ENCODE measurements at places on chromosomes 13 and 19.
A peak's percentile ranks its signal among the peaks of the same experiment; 100 is the strongest.

DNA sequence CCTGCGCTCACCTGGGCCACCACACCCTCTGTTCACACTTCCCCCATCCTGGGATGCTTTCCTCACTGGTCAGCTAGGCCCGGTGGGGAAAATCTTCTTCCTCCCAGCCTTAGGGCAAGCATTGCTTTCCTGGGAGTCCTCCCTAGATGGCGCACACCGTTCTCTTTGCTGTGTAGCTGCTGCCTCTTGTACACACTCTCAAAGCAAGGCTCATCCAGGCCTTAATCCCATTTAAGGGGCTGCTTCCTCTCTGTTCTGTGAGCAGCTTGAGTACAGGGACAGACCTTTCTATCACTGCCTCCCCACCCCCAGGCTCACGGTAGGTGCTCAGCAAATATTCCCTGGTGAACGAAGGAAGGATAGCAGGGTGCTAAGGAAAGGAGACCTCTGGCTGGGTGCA lies 11.1 kb downstream of the SLC7A10 start:
- DNase-seq = no peak

DNA sequence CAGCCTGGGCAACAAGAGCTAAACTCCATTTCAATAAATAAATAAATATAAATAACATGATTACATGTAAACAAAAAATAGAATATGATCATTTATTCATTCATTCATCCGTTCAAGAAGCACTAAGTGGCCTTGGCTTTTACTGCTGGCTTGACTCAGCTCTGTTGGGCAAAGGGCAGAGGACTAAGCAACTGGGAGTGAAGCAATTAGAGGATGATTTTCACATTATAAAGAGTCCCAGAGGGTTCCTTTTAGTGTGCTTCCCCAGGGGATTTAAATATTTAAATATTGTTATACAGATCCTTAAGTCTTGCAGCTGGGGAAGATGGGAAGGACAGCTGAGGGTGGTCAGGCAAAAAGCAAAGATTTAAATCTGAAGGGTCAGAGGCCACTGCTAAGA lies 34.9 kb upstream of the FLT1 start:
- DNase-seq = no peak

DNA sequence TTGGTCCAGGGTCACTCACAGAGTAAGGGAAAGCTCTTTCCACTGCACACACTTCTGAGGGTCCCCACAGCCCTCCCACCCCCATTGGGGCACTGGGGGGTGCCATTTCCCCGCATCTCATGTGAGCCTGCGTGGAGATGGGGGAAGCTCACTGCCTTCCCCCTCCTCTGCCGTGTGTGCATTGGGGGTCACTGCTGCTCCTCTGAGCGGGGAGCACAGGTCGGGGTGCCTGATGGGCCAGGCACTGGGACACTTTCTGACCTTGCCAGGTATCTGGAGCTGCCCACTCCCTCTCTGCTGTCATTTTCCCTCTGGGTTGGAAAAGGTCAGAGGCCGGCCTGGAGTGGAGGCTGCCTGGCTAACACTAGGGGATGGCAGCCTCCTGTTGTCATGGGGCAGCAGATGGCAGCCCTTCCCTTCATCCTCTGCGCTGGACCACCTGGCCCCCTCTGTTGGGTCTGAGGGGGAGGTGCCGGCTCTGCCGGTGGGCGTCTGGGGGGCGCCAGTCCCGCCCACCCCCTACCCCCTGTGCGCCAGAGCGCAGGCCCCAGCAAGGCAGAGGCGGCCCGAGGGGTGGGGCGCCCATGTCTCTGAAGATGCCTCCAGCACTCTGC lies 9.1 kb downstream of the SSBP4 start:
- no peak for DNase-seq

DNA sequence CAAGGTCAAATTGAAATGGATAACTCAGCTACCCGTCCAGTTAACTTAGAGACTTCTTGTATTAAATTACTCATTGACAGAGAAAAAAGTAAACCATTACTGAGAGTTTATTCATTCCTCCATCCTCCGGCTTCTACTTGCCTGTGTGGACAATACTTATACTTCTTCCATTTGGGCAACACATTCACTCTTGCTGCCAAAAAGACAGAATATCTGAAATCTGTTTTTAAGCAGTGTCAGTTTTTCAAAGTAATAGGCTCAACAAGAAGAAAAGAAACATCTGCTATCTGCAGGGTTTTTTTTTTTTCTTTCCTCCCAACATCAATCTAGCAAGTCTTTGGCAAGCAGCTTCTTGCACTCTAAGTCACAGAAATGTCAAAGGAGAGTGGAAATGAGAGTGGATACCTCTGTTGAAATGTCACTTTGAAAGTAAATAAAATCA lies 1142.8 kb downstream of the PCDH9 start:
- DNase-seq = no peak

DNA sequence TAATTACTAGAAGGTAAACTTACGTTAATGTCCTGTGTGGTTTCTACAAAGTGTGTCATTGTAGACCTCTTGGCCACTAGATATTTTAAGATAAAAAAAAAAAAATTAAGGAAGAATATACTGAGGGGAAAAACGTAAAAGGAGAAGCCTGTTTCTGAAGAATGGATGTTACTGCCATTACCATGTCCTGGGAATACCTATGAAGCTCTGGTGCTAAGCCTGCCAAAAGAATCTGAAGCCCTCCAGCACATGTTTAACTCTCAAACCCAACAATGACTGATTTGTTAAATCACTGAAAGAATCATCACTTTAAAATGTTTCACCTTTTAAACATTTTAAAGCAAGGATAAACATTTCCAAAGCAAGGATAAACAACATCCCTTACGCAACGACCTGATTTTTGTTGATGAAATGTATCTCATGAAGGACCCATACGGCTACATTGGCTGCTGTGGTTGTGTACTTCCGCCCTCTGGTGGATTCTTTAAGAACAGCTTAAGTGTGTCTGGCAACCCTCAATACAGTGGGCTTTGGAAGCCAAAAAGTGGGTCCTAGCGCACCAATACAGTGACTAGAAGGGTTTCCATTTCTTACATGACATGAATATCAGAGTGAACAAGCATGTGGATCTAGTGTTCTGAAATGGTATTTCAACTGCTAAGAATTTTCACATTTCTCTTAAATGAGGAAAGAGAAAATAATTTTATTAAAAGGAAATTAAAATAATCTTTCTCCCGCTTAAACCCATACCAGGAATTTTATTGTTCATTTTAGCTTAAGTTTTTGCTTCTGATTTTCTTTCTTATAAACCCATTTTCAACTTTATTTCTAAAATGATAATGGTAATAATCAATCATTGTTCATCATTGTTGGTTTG lies 74.5 kb upstream of the RAP2A start:
- peak; percentile 21 for DNase-seq

DNA sequence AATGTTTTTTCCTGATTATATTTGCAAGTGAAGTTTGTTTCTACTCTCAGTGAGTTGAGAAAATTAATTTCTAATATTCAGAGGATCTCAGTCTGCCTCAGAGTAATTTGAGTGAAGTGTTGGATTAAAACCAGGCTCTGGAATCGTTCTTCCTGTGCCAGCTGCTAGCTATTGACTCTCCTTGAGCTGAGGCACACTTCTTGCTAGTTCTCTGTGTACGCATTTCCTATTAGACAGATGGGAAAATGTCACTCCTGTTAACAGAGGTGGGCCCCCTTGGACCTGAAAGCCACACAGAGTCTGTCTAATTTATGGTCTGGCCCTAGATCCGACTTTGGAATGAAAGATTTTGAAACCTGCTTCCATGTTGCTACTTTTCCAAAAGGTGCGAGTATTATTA lies 107.6 kb upstream of the RNF113B start:
- DNase-seq = no peak

DNA sequence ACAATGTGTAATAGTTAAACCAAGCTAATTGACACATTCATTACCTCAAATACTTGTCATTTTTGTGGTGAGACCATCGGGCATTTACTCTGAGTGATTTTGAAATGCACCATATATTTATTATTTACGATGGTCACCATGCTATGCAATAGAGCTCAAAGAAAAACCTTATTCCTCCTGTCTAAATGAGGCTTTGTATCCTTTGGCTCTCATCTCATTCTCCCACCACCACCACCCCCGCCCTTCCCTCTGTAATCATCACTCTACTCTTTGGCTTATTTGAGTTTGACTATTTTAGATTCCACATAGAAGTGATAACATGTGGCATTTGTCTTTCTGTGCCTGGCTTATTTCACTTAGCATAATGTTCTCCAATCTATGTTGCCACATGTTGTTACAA lies 124.9 kb downstream of the CYSLTR2 start:
- DNase-seq = no peak

DNA sequence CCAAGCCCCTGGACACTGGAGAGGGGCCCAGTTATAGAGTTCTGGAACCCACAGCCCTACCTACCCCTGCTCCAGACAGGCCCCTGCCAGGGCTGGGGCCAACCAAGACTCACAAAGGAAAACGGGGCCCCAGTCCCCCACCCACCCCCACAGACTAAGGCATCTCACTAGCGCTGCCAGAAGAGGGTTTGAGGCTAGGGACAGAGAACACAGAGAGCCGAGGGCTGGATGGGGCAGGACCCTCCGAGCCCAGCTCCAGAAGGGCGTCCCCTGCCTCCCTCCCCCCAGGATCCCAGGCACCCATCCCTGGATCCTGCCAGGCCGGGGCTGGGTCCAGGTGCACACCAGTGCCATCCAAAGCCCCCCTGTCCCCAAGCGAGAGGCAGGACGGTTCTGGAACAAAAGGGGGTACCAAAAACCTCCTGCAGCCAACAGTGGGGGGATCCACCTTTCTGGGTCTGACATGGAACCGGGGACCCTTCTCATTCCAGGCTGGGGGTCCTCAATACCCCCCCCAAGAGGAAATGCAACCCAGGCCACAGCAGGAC lies 4.4 kb upstream of the REXO1 start:
- DNase-seq = no peak

GRCh38 chr13:35926859-35927530 lies 204.2 kb downstream of the DCLK1 start:
- no peak for DNase-seq

DNA sequence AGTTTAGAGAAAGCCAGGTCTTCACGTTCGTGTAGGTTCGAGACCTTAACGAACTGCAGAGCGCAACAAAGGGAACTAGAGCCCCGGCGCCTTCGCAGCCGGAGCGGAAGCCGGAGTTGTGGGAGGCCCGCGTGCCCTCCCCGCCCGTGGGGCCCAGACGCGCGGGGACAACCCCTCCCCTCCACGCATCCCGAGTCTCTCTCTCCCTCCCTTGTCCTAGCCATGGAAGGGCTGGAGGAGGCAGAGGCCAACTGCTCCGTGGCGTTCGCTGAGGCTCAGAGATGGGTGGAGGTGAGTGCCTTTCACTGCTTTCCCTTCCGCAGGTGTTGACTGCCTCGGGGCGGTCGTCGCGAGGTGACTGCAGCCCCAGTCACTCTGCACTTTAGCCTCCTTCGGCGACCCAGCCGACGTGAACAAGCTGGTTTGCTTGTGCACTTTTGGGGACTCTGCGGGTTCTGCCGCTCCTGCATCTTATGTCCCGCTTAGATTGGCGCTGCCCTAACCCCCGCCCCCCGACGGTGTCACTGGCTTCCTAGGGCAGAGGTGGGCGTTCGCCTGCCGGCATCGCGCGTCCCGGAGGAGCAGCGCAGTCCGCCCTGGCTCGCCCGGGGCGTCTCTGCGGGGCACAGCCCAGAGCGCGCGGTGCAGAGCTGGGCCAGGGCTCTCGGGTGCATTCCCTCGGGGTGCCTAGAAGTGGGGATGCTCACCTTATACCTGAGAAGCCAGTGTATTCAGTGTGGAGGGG lies 478 bp downstream of the LMO7 start:
- no peak for DNase-seq

GRCh38 chr19:56159009-56159559 lies 16.7 kb upstream of the GALP start:
- DNase-seq = no peak

DNA sequence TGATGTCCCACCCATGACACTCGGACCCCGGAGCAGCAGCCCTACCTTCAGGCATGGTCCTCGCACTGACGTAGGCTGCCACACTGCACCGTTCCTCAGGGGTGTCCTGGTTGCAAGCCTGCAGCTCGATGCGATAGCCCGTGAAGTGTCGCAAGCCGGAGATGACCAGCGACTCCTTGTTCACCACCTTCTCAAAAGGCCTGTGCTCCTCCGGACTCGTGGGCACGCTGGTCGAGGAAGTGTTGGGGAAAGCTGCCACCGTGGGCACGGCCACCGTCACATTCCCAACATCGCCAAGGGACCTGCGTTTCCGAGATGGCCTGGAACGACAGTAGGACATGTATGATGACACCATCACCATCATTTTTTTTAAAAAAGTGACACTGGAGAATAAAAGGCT lies 73.3 kb downstream of the ZNF557 start:
- no peak for DNase-seq

GRCh38 chr19:16470911-16471811 lies 609 bp downstream of the EPS15L1 start:
- DNase-seq = no peak

- DNase-seq = peak; percentile 93
These were observed 1.1 kb downstream of the MIDN start for GRCh38 chr19:1249298-1249989.

- no peak for DNase-seq
These were observed 54.2 kb upstream of the USE1 start for GRCh38 chr19:17160908-17161307.

GRCh38 chr13:109611912-109612691 lies 174.3 kb downstream of the IRS2 start:
- DNase-seq = no peak

DNA sequence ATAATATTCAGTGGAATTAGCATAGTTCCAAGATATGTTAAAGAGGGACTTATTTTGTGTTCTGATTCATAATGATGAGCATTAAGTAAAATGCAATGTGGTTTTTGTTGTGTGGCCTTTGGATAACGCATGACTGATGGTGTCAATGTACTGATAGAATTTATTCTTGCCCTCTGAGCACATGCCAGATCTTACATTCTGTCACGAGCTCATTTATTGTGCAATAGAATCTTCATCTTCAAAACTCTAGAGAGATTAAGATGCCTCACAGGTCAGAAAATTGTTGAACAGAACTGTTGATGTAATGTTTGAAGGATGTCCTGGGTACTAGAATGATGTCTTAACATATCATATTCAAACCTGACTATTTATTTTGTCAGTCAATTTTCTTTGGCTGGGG lies 148.0 kb upstream of the HTR2A start:
- DNase-seq = no peak
